ENCODE measurements at places on chromosomes 7 and 10.
A peak's percentile ranks its signal among the peaks of the same experiment; 100 is the strongest.

DNA sequence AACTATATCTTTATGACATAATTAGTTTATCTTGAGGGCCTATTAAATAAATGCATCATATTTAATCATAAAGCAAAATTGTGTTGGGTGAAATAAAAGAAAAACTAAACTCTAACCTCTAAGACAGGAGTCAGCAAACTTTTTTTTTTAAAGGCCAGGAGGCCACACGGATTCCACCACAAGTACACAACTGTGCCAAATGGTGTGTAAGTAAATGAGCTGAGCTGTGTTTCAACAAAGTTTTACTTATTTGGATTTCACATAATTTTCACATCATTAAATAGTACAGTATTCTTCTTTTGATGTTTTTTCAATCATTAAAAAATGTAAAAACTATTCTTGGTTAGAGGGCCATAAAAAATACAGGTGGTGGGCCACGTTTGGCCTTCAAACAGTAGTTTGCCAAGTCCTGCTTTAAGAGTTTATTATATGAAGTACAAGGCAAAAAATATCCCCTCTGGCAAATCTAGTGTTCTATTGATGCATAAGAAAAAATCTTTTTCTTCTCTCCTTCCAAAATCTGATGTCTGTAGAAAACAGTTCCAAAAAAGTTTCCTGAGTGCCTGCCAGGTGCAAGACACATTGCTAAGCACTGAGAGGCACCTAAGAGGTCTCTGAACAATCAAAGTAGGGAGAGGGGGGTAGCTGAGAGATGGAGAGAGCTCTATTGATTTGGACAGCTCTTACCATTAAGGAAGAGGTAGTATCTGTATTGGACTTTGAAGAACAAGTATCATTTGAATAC, 26.5 kb upstream of the SPOCK2 start:
- no peak for DNase-seq

DNA sequence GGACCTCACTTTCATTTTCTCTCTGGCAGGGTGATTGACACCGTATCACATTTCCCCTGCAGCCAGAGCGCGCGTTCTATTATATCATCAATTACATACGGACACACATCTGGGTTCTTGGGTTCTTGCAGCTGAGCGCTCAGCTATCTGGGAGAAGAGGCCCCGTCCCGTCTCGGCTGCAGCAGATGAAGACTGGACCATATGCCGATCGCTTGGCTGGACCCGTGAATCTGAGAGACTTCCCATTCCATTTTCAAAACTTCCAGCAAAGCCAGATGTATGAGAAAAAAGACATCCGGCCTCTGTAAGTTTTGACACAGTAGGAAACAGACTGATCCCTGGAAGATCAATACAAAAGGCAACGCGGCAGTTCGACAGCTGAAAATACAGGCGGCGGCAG, 99.8 kb downstream of the JCAD start:
- DNase-seq, result no peak

DNA sequence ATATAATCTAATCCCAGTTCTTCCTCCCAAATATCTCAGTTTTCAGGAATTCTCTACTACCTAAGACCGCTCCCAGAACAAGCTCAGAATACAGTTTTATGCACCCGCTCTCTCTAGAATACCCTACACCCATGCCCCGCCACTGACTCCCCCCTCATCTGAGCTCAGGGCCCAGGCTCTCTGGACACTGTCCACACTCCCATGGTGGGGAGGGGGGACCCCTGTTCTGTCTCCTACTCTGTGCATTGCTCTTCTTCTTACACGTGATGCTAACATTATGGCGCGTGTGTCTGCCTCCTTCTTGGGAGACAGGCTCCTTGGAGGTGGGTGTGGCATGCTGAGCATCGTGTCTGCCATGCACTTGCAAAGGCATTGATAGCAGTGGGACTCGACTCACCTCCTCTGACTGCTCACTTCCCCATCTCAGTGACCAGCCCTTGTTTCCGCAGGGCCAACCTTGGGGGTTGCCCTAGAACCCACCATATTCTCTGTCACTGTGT, 127.9 kb downstream of the TCERG1L start:
- no peak for DNase-seq

- DNase-seq, result no peak
These were observed 369.6 kb downstream of the ZNF716 start for GRCh38 chr7:57819491-57819981.

DNA sequence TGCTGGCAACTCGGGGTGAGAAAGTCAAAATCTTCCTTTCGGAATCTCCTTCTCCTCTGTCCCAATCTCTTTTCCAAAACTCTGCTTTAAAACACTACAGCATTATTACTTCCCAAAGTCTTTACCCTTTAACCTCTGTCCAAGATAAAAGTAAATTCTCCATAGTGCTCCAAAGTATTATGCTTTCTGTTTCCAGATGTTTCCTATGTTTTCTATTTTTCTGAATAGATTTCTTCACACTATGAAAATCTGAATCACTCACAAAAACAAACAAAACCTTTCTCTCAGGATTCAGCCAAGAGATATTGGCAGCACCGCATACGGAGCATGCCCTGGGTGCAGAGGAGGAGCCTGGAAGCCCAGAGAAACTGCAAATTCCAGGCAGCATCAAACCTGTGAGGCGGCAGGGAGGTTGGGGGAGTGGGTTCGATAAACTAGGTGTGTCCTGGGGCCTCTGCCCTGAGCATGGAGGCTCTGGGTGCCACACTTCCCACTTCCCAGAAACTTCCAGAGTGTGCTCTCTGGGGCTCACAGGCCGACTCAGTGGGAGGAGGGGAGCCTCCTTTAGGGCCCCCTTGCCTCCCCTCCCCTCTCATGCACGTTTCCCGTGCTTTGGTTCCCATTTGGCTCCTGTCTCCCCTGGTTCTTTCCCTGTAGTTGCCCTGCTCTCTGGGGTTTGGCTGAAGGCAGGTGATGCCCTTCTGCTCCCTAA, 35.6 kb downstream of the VIPR2 start:
- peak; percentile 6 for DNase-seq

- DNase-seq, result no peak
These were observed 24.6 kb downstream of the POM121L12 start for GRCh38 chr7:53060066-53060465.

GRCh38 chr10:132890301-132890700, 52.1 kb downstream of the CFAP46 start:
- DNase-seq, result no peak

GRCh38 chr7:47765373-47765979, 182.8 kb downstream of the PKD1L1 start:
- DNase-seq, result no peak

- no peak for DNase-seq
These were observed 2.3 kb downstream of the LRRTM3 start for GRCh38 chr10:66927971-66928770.

DNA sequence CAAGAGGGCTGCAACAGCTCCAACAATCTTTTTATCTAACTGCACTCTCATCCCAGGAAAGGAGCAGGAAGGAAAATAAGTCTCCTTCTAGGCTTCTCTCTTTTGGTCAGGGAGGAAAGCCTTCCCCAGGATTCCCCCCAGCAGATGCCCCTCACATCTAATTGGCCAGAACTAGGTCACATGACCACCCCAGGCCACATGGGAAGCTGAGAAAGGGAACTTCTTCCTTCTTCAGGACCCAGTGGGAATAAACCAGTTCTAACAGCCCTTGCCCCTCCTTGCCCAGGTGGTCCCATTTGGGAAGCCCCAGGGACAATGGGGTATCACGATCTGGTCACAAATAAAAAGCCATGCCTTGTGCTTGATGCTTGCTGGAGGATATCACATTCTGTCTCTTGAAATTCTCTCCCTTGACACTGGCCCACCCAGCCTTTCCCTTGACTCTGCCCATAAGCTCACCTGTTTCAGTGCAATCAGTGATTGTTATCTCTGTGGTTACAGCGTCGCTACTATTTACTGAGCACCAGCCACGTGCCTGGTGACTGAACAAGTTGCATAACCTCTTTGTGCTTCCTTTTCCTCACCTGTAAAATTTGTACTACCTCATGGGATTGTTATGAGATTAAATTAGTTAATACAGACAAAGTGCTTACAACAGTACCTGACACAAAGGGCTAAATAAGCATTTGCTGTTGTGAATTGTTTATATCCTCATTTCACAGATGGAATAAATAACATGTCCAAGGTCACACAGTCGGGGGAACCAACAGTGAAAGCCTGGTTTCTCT, 9.0 kb upstream of the TACR2 start:
- no peak for DNase-seq

- no peak for DNase-seq
These were observed 347.8 kb downstream of the KCNMA1 start for GRCh38 chr10:77289790-77290189.

DNA sequence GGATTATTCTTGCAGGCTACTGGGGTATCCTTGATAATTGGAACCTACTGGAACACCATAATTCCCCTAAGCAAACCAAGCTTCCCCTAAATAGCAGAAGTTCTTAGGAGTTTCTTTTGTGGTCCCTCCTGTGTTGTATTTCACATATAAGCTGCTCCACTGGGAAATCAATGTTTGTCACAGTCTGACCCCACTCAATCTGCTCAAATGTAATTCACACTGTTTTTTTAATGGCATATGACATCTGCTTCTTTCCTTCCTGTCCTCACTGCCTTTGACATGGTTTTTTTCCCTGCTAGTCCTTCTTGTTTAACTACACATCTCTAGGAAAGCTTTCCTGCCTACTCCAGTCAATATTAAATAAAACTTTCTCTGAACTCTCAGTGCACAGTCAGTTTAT, 1.8 kb upstream of the PTPRZ1 start:
- no peak for DNase-seq

DNA sequence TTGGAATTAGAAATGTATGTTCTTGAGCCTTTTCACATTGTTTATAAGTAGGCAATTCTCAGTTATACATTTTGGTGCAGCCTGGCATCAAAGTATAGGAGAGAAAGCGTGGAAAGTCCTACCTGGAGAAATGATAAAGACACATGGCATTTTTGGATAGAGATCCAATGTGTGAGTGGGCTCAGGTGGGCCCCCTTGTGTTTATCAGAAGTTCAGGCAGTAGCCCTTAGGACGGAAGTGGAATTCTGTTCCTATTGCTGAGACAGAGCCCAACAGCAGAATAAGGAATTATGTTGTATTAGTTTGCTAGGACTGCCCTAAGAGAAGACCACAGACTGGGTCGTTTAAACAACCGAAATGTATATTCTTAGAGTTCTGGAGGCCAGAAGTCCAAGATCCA, 85.2 kb upstream of the AMPH start:
- no peak for DNase-seq

DNA sequence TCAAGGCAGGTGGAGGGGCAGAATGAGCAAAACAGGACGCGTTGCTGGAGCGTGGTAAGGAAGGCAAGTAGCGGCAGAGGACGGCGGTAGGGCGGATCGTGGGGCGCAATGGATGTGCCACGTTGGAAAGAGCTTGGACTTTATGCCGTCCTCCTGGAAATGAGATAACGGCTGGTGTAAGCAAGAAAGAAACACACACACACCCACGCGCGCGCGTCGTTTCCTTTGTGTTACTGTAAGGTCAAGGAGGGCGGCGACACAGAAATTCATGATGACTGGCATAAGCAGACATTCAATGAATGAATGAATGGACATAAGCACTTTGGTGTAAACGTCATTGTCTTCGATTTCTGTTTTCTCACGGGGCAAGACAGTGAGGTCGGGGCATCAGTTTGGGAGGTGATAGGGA, 683 bp upstream of the ENTPD7 start:
- DNase-seq, result peak; percentile 65

DNA sequence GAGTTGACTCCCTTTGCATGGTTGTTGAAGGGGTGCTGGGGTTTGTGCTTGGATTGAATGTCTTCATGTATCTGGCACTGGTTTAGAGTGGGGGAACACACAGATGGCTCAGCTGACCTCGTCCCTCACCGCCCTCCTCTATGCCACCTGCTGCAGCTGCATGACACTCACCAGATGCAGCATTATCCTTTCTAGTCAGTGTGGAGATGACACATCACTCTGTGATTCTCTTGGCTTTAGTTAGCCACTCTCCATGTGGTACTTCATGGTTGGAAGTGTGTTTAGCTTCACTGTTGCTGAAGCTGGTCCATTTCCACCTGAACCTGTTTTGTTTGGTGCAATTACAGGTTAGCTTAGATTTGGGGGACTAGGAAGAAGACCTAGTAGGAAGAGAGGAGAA, 56.3 kb upstream of the BMPER start:
- DNase-seq, result no peak

DNA sequence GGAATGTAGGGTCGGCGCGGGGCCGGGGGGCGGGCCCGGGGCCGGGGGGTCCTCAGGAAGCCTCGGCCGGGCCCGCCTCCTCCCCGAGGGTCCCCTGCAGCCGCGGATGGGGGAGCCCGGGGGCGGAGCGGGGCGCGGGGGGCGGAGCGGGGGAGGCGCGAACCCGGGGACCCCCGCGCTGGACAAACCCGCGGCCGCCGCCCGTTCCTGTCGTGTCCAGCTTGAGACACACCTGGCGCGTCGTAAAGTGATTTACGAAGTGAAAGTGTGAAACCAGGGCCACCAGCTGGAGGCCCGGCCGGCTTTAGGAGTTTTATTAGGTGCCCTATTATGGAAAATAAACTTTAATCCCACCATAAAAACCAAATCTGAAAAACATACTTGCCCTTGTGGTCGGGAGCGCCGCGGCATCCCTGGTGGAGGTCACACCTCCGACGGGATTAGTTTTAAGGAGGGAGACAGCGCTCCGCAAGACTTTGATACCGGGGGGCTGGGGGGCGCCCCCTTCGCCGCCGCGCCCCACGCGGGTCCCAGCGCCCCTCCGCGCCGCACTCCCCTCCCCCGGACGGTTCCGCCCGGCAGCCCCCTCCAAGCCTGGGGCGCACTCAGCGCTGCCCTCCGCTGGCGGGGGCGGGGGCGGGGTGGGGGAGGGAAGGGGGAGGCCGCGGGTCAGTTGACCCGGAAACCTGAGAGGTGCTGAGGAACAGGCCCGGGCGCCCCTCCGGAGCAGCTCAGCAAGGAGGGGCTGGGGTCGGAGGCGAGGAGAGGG, 10.3 kb downstream of the MNX1 start:
- DNase-seq, result no peak

- no peak for DNase-seq
These were observed 2.2 kb upstream of the ATP6V1F start for GRCh38 chr7:128860158-128861073.

Data from activated CD4-positive, CD25-positive, alpha-beta regulatory T cell treated with anti-CD3 and anti-CD28 coated beads, Interleukin-2, amount 50 U/mL, for 72 hours (primary cell).